Stimulated activated CD8-positive, alpha-beta memory T cell treated with anti-CD3 and anti-CD28 coated beads, Interleukin-4, amount 100 ng/mL, for 24 hours (primary cell): ENCODE measurements at places on chromosomes 5 and 9.

DNA sequence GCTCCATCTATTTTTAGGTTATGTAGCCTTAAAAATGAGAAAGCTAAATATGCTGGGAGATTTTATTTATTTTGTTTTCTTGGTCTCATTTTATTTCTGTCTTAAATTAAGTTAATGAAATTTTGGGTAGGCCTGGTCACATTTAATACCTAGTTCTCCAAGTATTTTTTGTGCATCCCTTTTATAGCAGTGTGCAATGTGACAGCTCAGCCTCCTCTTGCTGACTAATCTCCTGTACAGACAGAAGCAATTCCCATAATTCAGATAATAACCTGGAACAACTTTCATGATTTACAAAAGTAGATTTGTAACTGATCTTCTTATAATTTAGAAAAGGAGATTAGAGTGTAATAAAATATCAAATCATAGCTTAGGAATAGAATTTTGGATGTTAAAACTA lies 403.9 kb downstream of the ADGRV1 start:
- DNase-seq = no peak

GRCh38 chr5:2453781-2454180 lies 297.7 kb downstream of the IRX2 start:
- DNase-seq = no peak

- DNase-seq = no peak
Measured at GRCh38 chr9:127500399-127500798, 49.1 kb downstream of the LRSAM1 start.

GRCh38 chr5:154141745-154142221 lies 48.8 kb upstream of the GALNT10 start:
- no peak for DNase-seq

DNA sequence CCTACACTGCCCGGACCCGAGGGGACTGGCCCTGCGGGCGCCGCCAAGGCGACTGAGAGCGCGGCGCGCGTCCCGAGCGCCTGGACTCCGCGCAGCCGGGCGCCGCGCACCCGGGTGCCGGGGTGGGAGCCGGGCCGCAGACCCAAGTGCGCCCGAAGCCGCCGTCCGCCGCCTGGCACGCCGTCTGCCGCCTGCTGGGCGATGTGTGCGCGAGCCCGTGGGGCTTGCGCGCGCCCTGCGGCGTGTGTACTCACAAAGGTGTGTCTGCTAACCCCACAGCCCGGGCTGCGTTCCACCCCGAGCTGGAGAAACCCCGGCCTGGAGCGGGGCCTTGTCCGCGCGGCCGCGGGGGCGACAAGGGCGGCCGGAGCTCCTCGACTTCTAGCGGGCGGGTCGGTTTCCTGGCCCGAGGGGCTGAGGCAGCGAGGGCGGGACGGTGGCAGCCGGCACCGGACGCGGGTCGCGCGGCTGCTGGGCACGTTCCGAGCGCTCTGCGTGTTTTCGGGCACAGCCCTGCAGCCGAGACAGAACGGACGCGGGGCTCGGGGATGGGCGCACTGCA lies 1.1 kb upstream of the ZSWIM6 start:
- peak; percentile 38 for DNase-seq

- no peak for DNase-seq
Measured at GRCh38 chr5:147539053-147539452, 29.2 kb upstream of the DPYSL3 start.
